Activated effector memory CD4-positive, alpha-beta T cell treated with Interleukin-2 at 50 U/mL for 16 hours (primary cell): ENCODE measurements at places on chromosomes 2 and 18.

DNA sequence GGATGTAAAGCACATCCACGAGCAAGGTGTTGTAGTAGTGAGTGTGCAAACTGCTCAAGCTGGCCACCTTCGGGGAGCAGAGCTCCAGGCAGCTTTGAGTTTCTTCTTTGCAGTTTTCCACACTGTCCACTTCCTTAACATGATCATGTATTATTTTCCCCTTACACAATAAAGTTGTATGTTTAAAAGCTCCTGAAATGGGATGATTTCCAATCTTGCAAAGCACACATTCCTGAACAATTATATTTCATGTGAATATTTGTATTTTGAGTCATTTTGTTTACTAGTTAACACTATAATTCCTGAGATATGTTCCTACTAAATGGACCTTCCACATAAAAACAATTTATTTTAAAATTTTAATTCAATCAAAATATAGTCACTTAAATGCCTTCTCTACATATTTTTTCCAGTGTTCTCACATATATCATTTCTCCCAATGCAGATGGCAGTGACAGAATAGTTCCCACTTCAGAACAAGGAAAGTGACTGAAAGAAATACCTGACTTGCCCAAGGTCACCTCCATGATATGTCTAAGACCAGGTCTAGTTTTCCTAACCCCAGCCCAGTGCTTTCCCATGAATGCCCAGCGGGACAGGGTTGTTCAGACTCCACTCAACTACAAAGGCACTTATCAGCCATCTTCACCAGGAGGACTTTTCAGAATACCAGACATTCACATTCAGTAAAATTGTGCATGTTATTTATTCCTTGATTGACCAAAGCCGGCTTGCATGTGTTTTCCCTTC is 5.5 kb downstream of the CYB5A start:
- DNase-seq = no peak

DNA sequence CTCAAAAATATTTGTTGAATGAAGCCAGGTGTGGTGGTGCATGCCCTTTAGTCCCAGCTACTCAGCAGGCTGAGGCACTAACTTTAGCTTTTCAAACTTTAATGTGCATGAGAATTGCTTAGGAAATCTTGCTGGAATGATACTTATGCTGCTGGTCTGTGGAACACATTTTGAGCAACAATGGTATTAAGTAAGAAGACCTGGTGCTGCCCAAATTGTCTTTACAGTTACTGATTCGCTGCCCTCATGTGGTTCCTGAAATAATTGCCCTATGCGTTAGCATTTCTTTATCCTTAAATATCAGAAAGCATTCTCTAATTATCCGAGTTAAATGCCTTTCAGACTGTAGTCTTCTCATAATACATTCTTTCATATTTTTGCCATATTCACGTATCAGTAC is 76.0 kb upstream of the SESTD1 start:
- no peak for DNase-seq

DNA sequence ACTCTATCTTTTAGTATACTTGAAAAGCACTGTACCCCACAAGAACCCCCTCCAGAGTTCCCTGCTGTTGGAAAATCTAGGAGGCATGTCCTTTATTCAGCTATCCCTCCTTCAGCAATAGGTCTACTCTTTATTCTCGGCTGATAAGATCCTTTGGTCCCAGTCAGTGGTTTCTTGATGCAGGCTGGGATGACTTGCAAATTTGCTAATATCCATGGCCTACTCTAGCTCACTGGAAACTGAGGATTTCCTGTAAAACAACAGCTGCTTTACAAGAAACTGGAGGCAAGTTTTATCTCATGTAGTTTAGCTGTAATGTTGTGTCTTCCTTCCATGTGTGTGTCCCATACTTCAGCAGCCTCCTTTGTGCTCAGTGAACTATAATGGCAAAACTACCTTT is 183.9 kb upstream of the SCN7A start:
- DNase-seq = no peak

- DNase-seq = no peak
Observed at GRCh38 chr18:30639361-30639760, 403.2 kb downstream of the DSC3 start.

GRCh38 chr18:44626807-44627206 is 53.9 kb upstream of the SETBP1 start:
- DNase-seq = no peak

DNA sequence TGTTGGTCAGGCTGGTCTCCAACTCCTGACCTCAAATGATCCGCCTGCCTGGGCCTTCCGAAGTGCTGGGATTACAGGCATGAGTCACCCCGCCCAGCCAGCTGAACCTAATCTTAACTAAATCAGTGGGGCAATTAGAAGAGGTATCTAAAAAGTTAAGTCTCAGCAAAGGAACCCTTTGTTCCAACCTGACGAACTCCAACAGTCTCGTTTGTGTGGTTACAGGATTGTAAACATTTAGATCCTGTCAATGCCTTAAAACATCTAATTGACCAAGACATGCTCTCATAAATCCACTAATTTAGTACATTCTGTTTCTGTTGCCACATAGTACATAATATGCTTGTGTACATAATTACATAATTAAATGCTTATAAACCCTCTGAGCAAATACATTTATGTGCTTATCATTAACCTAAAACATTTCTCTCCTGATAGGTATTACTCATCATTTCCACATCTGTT is 31.1 kb upstream of the STK39 start:
- DNase-seq = no peak

DNA sequence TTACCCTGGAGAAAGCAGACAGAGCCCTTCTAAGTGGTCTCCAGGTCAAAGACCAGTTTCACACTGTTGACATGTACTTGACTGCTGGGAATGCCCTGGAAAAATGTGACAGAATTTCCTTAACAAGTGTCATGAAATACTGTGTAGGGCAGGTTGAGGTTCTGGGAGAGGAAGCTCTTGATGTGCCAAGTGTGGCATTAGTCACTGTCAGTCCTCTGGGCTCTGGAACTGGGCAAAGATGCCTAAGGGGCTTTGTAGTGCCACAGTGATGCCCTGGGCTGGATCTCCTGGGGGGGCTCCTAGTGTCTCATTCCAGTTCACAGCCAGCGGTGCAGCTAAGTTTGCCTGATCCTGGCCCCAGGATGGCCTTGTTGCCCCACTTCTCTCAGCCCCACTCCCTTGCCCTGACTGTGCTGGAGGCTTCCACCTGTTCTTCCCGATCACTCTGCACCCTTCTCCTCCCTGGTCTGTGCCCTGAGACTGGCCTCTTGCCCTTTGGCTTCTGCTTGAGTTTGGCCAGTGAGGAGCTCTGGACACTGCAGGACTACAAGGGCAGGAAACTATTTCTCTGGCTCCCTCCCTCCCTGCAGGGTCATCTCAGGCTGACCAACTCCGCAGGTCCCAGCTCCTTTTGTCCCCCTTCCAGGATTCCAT is 27.0 kb upstream of the FAM124B start:
- no peak for DNase-seq

- no peak for DNase-seq
Observed at GRCh38 chr2:149421791-149422190, 91.4 kb downstream of the LYPD6 start.

DNA sequence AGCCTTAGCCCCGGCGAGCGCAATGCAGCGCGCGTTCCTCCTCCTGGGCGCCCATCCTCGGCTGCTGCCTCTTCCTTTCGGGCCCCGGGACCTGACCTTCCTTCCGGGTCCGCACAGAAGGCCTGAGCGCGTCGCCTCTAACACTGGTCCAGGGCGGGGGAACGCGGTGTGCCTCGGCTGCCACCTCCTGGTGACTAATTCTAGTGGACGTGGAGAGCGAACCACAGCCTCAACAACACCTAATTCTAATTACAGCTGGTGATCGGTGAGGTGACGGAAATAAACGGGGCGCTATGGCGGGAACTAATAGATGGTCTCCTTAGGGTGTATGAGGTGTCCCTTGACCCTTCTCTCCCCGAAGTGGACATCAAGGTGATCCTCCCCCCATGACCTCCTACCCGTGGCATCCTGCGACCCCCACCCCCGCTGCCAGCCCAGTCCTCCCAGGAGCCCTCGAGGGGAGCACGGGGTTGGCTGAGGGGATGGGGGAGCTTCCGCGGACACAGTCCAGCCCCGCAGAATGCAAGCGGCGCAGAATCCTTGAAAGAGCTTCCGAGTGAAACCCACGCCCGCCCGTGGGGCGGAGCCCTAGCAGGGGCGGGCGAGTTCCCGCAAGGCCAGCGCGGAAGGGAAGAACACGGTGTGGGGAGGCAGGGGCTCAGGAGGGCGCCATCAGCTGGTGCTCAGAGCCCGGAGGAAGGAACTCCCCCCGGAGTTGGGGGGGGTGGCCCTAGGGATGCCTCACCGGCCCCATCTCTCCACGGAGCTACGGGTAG is 12.8 kb upstream of the HMSD start:
- peak; percentile 34 for DNase-seq

DNA sequence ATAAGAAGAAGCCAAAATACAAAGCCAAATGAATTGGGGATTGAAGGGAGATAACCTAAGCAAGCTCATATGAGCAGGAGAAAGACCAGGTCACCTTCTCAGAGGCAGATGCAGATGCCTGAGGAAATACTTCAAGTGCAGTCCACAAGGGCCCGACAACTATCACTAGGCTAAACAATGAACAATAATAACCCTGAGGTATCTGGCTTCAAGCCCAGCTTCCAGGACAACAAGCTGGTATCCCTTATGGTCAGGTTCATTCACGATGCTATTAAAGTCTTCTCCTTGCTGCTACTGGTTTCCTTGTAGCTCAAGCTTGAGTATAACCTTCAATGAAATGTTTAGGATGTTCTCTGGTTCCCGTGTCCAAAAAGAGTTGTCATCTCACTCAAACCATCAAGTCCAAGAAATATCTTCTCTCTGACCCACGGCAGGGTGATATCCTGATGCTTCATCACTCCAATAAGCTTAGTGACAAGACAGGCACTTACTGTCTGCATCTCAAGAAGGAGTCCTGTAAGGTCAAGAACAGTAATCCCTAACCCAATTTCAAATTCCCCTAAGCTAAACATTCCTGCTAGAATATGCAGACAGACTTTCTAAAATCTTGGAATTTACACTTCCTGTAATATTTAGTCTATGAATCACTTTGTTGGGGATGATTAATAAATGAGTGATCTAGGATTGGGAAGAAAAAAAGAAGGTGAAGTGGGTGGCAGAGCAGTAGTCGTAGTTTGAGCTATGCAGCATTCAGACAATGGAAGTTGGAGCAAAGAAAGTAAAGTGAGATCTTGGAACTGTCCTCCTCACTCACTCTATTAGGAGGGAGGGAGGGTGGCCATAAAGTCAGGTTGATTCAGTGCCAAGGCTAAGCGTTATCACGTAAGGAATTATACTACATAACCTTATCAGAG is 33.1 kb downstream of the CHN1 start:
- DNase-seq = no peak

DNA sequence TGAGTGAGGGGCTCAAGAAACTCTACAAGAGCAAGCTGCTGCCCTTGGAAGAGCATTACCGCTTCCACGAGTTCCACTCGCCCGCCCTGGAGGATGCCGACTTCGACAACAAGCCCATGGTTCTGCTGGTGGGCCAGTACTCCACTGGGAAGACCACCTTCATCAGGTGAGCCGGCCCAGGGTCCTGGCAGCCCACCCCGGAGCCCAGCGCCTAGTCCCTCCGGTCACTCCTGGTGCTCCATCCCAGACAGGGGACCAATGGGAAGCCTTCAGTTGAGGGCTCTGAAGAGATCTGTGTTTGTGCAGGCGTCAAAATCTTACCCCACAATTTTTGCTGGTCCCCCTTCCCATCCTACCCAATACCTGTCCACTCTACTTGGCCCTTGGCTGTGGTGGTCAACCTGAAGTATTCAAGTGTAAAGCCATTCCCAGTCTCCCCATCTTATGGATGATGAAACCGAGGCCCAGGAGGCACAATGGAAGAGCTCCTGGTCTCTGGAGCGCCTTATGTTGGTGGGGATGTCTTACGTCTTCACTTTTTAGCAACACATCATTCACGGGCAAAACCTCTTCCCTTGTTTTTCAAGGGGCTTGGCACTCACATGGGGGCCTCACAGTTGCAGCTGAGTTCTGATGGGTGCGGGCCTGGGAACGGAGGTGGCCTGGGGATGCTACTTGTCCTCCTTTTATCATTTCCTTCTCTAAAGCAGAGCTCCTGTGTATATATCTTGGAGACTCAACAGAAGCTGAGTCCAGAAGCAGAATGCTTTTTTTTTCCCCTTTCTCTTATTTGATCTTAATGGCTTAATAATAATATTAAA is 941 bp downstream of the EHD3 start:
- DNase-seq = no peak
